ENCODE measurements at places on chromosomes 7 and 10. TPM values are rescaled to one million over a fixed set of nuclear protein-coding genes. Genes with fewer than 3 reads are reported as not detected.

- DNase-seq: no peak
Measured at GRCh38 chr7:131605280-131605878, 49.0 kb upstream of the PODXL start.

DNA sequence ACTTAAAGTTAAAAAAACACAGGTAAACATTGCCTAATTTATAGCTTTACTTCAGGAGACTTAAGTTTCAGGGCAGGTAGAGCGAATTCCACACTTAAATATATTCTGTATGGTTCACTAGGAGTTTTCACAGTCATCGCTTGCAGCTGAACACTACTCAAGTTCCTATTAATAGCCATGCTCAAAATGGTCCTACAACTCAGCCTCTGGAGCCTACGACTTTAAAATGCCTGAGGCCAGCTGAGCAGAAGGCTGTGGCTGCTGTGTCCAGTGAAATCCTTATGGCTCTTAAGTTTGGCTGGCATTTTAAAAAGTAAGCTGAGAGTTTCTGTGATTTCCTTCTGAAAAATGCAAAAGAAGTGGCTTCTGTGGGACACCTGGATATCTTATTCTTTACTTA lies 105.4 kb upstream of the GLI3 start:
- DNase-seq: no peak

DNA sequence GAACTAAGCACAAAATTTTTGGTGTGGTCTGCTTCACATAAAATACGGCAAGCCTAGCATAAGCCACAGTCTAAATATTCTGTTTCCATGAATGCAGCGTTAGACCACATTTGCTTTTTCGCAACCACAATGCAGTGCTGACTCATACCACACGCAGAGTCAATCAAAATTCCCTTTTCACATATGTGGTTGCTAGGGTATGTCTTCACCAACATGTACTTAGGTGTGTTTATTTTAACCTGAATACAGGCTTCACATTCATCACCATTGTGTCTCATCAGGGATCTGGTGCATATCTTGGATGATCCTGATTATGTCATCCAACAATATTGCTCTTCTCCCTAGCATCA lies 90.8 kb downstream of the CHN2 start:
- DNase-seq: peak; percentile 97

GRCh38 chr10:118832241-118832651 lies 77.5 kb upstream of the CACUL1 start:
- no peak for DNase-seq

DNA sequence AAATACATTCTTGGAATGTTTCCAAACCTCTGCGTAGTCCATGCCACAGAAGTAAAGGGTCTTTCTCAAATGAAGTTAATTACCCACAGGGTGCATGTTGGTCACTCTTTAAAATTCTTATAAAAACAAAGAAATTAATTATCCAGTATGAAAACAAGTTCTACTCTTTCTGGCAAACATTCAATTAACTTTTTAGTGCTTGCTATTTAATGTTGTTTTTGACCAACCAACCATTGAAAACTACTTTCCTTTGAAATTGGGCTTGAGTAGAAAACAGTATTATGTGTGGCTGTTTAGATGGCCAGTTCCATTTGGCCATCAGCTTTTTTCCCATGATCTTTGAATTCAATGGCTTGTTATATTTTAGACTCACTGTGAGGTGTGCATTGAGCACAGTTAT lies 83.0 kb downstream of the TAF3 start:
- DNase-seq: no peak

GRCh38 chr10:25748509-25748908 lies 185.5 kb upstream of the MYO3A start:
- DNase-seq: no peak

GRCh38 chr7:114930107-114930661 lies 8.3 kb downstream of the MDFIC start:
- DNase-seq: no peak

DNA sequence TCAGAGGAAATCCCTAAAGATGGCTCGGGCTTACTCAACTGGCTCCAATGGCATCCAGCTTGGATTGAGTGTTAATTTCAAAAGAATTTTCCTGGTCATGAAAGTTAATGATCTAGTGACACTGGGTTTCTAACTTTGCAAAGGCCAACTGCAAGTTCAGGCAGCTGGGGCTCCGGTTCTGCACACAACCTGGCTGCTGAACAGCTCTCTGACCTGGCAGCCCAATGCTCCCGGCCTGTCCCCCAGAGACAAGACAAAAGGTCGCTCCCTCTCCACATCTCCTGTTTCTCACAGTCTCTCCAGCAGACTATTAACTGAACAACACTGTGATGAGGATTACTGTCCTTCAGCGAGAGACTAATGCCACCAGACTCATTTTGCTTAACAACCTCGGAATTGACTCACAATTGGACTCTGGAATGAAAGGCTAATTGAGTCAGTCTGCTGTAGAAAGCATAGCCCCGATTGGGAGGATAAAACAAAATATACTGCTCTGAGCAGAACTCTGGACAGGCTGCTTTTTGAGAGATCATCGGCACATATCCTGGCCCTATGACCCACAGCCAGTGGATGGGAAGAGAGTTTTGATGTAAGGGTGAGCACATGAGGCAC lies 174.5 kb downstream of the GFRA1 start:
- no peak for DNase-seq

DNA sequence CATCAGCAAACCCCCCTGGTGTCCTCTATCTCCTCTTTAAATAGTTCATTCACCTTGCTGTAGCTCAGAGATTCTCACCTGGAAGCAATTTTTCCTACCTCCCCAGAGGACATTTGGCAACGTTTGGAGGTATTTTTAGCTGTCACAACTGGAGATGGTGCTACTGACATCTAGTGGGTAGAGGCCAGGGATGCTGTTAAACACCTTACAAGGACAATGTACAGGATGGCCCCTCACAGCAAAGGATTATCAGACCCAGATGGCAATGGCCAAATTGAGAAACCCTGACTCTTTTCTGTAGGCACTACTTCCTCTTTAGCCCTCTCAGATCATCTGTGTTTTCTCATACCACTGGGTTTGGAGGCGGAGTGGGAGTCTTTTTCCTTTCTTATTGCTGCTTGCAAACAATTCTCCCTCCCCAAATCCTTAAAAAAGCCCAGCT lies 13.2 kb upstream of the TRA2A start:
- DNase-seq: peak; percentile 74

- DNase-seq: no peak
Measured at GRCh38 chr10:126104767-126105166, 208.4 kb downstream of the FANK1 start.

DNA sequence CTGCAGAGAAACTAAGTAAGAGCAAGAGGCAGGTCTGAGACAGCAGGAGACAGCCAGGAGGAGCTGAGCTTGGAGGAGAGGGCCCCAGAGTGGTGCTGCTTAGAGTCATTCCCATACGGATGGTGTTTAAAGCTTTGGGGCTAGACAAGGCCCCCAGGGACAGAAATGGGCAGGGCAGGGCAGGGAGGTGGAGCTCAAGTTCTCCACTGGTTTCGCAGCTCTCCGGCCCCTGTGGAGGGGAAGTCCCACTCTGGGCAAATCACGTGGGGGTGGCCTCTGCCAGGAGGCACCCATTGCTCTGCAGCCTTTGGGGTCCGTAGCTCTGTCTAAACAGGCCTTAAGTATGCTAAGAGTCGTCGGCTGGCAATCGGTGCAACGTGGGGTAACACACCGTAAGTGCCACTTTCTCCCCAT lies 1.0 kb upstream of the PTPRE start:
- DNase-seq: no peak

DNA sequence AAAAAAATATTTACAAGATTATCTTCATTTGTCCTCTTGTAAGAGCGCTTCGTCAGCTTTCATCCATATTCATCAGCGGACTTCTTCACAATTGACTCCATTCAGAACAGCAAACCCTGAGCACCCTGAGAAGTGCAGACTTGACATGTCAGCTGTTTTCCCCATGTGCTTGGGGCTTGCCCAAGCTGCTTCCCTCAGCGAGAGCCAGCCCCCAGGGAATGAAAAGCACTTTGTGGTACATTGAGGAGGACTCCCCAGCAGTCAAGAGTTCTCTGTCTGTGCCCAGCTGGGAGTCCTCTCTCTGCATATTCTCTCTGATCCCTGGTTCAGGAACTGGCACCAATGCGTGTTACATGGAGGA lies 22.7 kb downstream of the HKDC1 start:
- no peak for DNase-seq

DNA sequence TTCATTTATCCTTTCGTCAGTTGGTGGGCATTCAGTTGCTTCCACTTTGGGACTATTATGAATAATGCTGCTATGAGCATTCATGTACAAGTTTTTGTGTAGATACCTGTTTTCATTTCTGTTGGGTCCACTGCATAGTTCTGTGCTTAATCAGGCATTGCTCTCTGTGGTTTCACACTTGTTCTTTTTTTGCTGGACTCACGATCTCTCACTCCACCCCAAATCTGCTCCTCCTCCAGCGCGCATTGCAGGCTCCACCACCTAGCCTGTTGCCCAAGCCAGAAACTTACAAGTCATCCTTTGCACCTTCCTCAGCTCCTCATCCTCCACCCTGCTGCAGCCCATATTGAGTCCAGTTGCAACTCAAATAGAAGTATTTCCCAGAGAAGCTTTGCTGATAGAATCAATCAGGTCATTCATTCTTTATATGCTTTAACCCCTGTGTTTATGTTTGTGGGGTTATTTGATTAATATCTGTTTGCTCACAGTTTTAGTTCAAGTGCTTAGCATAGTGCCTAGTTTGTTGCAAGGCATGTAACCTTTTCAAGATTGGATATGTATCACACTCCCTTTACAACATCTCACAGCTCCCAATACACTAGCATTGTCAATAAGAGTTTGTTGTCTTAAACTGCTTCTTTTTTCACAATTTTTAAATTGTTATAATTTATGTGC lies 16.6 kb upstream of the AFAP1L2 start:
- peak; percentile 7 for DNase-seq

DNA sequence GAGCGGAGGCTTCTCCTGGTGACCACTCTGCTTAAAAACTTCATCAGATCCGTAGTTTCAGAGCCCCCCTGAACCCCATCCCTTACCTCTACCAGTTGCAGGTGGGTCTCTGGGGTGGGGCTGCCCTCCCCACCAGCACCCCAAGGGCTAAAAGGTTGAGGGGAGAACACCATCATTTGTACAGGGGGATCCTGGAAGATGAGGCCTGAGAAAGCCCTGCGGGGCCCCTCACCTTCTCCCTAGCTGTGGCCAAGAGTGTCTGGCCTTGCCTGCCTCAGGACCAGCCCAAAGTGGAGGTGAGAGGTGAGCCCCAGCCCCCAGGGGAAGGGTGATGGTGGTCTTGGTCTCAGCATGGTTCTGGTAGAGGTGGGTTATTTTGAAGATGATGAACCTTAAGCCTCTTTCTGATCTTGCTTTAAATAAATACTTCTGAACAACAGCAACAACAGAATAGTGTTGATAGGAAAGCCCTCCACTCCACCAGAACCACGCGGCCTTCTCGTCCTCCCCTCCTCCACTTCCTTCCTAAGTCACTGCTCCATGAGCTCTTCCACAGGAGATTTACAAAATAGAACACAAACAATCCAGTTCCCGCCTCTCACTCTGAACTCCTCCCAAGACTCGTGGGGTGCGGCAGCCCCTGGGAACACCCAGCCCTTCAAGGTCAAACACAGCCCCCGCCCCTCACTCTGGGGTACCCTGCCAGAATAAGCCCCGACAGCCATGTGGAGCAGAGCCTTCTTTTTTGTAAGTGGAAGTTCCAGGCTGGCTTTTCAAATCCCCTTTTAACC lies 169.1 kb downstream of the EGFR start:
- DNase-seq: no peak

DNA sequence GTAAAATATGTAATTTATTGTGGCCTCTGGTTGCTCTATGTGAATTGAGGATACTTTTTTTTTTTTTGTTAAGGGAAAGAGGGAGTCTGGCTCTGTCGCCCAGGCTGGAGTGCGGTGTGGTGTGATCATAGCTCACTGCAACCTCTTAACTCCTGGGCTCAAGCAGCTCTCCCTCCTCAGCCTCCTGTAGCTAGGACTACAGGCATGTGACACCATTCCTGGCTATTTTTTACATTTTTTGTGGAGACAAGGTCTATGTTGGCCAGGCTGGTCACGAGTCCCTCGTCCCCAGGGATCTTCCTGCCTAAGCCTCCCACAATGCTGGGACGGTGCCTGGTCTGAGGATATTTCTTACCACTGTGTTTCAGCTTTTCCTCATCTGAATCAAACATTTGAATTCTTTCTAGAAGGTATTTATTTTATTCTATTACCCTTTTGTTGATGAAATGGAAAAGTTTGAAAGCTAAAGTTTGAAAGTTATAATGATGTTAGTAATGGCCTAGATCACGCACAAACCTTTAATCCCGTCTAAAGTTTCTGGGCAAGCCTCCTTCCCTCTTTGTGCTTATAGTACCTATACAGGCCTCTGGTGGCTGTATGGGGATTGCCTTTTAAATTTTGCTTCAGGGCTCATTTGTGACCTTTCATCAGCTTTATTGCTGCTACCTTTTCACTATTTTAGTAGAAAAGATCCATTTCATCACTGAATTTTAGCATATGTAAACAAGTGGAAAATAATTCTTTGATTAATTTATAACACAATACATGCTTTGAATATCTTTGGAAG lies 2.0 kb downstream of the IFRD1 start:
- DNase-seq: peak; percentile 32

DNA sequence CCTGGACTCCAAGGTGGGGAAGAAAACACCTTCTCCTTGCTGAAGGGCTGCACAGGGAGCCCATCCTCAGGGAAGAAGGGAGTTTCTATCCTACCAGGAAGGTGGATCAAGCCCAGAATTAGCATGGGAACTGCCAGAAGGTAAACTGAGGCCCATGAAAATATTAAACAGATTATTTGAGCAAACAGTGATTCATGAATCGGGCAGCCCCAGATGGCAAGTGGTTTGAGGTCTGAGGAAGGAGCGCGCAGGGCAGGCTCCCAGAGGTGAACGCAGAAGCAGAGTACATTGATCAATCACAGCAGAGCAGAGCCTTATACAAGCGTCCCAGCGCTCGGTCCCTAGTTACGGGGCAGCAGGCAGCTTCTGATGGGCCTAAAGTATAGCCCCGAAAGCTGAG lies 35.8 kb upstream of the PROSER2 start:
- DNase-seq: no peak

DNA sequence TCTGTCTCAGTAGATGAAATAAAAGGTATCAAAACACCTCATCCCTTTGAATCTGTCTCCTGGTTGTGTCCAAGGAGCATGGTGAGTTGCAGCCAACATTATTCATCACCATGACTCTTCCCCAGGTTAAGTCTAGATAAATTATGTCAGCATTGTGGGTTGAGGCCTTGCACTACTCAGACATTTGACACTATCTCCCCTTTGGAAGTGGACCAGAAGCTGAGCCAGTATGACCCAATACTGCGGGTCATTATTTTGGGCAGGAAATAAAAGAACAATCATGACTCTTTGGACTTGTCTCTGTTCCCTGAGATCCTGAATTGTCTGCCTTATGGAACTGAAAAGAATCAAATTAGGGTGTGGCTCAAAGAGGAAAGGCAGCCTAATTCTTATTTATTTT lies 168.2 kb upstream of the FAM171A1 start:
- peak; percentile 5 for DNase-seq

Gene CALD1
- total RNA-seq: 22.1 TPM

Gene OR13A1
- total RNA-seq: 0.04 TPM

Gene LRWD1
- 69.5 TPM for total RNA-seq

Gene TUBAL3
- not detected for total RNA-seq

Gene NUP42
- 48.6 TPM for total RNA-seq

Gene CALY
- total RNA-seq: not detected

Gene DDC
- total RNA-seq: not detected

Gene TRIM50
- not detected for total RNA-seq

Measured in PC-3 (cell line).